ENCODE measurements at places on chromosomes 2 and 18. TPM values are rescaled to one million over a fixed set of nuclear protein-coding genes. Genes with fewer than 3 reads are reported as not detected.

Gene CHRNG
- not detected for total RNA-seq

DNA sequence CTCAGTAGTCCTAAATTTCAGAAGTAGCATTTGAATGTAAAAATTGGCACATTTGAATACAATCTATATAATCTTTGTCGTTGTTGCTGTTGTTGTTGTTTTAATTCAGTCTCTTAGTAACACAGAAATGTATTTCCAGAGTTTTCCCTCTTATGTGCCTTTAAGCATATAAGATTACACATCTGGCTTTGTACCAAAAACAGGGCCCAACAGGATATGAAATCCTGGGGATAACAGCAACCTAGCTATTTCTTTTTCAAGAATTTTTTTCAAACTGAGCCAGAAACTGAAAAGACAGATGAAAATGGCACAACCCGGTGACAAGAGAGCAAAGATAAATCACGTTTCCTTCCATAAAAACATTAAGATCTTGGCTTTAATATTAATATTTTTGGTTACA, 906.7 kb downstream of the NRXN1 start:
- DNase-seq = no peak

- no peak for DNase-seq
Measured at GRCh38 chr2:120764492-120764891, 28.8 kb downstream of the GLI2 start.

- no peak for DNase-seq
Measured at GRCh38 chr2:182207049-182207746, 219.6 kb downstream of the PDE1A start.

GRCh38 chr18:62413206-62413605, 88.1 kb downstream of the TNFRSF11A start:
- no peak for DNase-seq

Gene SSB
- total RNA-seq = 184 TPM
